ENCODE measurements at places on chromosomes 1 and 21. TPM values are rescaled to one million over a fixed set of nuclear protein-coding genes. Genes with fewer than 3 reads are reported as not detected.

DNA sequence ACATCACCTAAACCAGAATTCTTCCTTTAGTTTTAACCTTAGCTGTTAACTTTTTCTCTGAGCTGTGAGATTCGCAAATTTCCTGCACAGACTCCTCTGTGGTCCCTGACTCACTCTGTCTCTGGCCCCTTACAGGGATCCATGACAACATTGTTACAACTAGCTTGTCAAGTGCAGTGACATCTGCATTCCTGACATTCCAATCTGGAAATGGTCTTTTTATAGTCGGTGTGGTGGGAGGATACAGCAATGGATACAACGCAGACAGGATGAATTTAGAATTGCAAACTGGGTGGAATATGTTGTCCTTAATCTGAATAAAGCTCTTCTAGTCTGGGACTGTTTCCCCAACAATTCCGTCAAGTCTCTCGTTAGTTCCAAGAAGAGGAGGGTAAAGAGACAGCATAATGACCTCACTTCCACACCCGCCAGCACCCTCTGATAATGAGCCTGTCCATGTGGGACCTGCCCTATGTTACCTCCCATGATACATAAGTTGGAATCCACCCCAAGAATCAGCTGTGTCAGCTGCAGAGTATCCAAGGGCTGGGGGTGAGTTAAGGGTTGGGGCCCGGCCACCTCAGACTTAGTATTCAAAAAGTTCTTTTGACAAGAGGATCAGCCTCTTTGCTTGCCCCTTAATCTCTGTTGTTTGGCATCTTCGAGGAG, 49.4 kb downstream of the ILDR2 start:
- no peak for DNase-seq

GJA5 gene
- not detected for total RNA-seq

DNA sequence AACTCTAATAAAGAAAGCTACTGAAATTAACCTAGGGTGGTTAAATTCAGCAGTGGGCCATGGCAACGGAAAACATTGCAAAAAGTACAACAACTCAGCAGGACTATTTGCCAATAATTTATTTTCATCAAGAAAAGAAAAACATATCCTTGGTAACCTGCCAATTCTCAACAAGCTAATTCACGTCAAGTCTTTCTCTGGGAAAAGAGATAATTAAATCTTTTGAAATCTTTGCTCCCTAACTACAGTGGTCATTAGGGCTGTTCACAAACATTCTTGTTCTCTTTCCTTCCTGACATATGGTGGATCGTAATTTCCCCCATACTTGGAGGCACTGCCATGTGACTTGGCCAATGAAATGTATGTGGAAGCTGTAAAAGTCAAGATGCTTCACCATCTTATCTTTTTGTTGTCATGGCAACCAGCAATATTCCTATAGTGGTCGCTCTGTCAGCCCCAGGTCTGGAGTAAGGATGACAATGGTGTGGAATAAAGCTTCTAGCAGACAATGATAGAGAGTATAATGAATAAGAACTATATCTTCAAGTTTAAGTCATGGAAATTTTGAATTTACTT, 29.6 kb upstream of the ZNF326 start:
- no peak for DNase-seq

- DNase-seq = no peak
Measured at GRCh38 chr1:12229386-12229834, 420 bp upstream of the VPS13D start.

TNFSF18 gene
- total RNA-seq = not detected

- DNase-seq = no peak
Measured at GRCh38 chr1:160711602-160712311, at the start of gene CD48. Gene CD48 (minus strand): TSS chr1:160711822. CDS start chr1:160711763, 59 bp downstream.
